ENCODE measurements at places on chromosomes 4 and X.

- no peak for DNase-seq
Observed at GRCh38 chr4:14669371-14669770, 332.9 kb upstream of the CPEB2 start.

GRCh38 chr4:148441624-148441985 lies 609 bp downstream of the NR3C2 start:
- DNase-seq, result no peak

DNA sequence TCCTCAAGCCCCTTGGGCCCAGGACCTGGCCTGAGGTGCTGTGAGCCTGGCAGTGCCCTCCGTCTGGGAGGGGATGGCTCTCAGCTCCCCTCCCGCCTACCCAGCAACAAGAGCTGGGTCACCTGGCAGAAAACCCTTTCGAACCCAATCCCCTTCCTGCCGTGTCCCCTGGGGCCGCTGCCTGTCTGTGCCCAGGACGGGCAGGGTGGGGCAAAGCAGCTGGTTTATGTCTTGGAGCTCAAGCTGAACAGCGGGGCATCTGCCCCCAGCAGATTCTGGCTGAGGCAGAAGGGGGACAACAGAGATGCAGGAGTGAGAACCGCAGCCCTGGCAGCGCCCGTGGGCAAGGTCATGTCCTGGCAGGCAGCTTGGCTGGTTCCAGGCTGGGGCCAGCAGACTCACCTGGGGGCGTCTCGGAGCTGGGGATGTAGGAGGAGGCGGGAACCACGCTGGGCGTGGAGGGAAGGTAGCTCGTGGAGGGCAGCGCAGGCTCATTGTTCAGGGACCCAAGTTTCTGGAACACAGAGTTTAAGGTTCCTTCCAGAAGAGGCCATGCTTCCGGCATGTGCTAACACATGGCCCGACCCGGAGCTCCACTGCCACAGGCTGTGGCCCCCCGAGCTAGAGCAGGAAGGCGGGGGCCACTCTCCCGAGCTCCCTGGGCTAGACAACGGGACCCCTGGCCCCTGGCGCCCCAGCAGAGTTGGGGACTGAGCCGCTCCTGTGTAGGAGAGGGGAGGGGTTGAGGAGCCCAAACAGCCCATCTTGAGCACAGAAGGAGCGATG lies 24.2 kb downstream of the NELFA start:
- DNase-seq, result no peak

DNA sequence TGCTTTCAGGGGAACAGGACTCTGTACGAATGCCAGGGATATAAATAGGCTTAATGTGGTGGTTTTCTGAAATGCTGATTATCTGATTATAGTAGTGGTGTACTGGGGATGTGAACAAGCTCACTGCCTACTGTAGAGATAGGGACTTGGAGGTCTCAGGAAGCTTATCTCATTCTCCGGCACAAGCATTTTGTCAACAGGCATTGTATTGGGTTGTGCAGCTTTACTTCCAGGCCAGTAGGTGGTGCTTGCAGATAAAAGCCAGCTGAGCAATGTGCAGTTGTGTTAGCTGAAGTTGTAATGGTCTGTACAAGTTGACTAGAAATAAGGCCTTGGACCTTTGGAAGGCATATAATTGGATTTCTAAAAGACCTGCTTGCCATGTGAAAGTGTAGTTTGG lies 49.5 kb upstream of the TMLHE start:
- no peak for DNase-seq

GRCh38 chrX:32448320-32448719 lies 763.0 kb downstream of the DMD start:
- no peak for DNase-seq
